ENCODE measurements at places on chromosomes 3 and 15. TPM values are rescaled to one million over a fixed set of nuclear protein-coding genes. Genes with fewer than 3 reads are reported as not detected.
A peak's percentile ranks its signal among the peaks of the same experiment; 100 is the strongest.

Gene FHIT
- 4.6 TPM for total RNA-seq

Gene FETUB
- total RNA-seq, result not detected

Gene TGM5
- total RNA-seq, result 0.78 TPM

Gene RBMS3
- 28.1 TPM for total RNA-seq

Gene TM4SF18
- total RNA-seq, result 1.8 TPM

Gene FBLN2
- 24.9 TPM for total RNA-seq

Gene SRP14
- total RNA-seq, result 134 TPM

Gene NPAP1
- total RNA-seq, result not detected

Gene HYKK
- total RNA-seq, result 7.4 TPM

Gene CELSR3
- 0.04 TPM for total RNA-seq

Gene ZNF774
- 7.6 TPM for total RNA-seq

Gene SEMA3B
- 3.9 TPM for total RNA-seq

Gene PPM1L
- total RNA-seq, result 66.0 TPM

Gene ITPKA
- total RNA-seq, result 0.23 TPM

Gene SMCO1
- total RNA-seq, result 10.3 TPM

DNA sequence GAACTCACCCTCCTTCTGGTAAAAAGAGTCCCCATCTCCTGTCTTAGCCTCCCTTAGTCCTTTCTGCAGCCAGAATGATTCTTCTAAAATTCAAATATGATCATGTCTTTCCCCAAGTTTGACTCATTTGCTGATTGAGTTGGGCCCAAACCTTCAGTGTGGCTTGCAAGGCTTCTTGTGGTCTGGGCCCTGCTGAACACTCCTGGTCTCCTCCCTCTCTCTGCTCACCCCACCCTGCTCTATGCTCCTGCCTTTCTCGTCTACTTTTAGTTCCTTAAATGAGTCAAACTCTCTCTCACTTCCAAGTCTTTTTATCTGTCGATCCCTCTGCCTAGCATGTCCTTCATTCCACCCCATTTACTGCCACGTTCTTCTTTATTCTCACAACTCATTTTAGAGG, 72.6 kb downstream of the CCR1 start:
- no peak for DNase-seq

GRCh38 chr3:72150634-72151412, 365.9 kb upstream of the PROK2 start:
- no peak for DNase-seq

GRCh38 chr3:15063656-15064286, 1.3 kb downstream of the MRPS25 start:
- DNase-seq, result no peak

GRCh38 chr15:88661041-88661700, 22.4 kb downstream of the ISG20 start:
- no peak for DNase-seq

- DNase-seq, result no peak
Observed at GRCh38 chr3:128618398-128618726, 32.3 kb downstream of the RPN1 start.

DNA sequence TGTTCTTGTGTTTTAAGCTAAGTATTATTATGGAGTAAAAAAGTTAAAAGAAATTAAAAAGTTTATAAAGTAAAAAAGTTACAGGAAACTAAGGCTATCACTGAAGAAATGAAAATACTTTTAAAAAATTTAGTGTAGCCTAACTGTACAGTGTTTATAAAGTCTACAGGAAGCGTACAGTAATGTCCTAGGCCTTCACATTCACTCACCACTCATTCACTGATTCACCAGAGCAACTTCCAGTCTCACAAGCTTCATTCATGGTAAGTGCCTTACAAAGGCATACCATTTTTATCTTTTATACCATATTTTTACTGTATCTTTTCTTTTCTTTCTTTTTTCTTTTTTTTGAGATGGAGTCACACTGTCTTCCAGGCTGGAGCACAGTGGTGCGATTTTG, 40.7 kb upstream of the SCN5A start:
- no peak for DNase-seq

- no peak for DNase-seq
Observed at GRCh38 chr3:166270429-166270828, 433.2 kb upstream of the BCHE start.

DNA sequence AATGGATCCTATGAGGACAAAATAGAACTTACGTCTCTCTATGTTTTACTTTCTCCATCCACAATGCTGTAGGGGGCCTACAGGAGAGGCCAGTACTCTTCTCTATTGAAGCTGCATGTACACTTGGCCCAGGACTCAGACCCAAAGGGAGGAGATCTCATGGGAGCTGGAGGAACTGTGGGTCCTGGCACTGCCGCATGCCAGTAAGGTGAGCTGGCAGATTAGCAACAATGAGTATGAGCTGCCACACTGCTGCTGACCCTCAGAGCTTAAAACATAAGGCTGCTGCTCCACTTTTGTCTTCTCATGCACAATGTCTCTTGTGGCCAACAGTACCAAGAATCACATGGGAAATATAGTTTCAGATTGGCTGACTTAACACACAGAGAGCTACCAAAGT, 57.8 kb upstream of the TBC1D5 start:
- no peak for DNase-seq

GRCh38 chr15:56205061-56205876, 38.4 kb downstream of the RFX7 start:
- no peak for DNase-seq

DNA sequence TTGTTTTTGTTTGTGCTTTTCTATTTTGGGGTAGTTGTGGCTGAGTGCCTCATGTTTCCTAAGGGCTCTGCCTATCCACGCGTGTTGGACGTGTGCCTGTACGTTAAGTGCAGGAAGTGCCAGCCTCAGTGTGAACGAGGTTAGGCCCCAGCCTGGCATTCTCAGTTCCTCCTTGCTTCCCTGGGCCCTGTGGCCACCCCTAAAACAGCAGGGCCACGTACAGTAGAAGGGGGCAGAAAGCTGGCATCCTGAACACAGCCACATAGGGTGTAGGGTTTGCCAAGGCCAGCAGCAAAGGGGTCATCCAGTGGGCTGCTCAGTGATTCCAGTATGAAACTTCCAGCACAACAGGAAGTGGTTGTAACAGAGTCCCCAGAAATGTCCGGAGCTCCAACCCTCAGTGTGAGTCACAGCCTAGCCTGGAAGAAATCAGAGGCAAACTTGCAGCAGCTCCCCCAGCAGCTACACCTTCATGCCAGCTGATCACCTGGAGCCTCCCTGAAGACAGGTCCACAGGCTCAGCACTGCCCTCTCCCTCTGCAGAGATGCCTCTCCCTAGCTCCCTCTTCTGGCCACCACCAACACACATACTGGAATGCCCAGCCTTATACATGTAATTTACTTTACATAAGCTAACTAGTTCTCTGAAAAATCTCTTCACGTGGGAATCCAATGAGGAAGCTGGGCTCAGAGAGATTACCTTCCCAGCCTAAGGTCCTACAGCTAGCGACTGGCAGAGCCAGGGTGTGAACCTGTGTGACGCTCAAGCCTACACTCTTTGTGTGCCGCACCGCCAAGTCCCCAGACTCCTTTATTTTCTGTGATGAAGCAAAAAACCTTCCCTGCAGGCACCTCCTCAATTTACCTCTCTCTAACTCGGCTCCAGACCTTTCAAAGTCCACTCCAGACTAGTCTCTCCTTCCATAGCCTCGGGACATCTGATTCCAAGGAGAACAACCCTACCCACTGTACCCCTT, 26.6 kb downstream of the ILDR1 start:
- DNase-seq, result peak; percentile 39

DNA sequence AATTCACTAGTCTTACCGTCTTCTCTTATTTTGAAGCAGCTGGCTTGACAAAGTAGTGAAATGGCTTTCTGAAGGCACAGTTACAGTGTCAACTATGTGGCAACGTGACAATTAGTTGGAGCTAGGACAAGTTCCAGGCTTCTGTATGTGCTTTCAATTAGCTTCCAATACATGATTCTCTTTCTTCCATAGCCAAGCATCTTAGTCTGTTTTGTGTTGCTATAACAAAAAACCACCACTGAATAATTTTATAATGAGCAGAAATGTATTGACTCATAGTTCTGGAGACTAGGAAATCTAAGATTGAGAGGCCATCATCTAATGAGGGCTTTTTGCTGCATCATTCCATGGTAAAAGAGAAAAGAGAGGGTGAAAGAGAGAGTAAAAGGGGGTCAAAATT, 365.1 kb upstream of the PLSCR5 start:
- no peak for DNase-seq

DNA sequence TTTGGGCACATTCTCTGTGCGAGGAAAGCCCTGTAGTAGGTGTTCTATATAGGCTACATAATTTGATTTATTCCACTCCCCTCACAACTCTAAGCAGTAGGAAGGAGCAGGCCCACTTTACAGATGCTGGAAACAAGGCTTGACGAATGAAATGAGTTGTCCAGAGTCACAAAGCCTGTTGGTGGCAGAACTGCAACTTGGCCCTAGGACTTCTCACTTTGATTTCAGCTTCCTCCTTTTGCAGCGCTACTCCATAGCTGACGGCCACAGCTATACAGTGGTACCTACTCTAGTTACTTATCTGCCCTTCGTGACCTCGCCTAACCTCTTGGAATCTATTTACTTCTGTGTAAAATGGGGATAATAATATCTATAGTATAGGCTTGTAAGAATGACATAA, 2.5 kb upstream of the IRAK2 start:
- no peak for DNase-seq

GRCh38 chr3:141051443-141052200, 475 bp downstream of the SPSB4 start:
- peak; percentile 49 for DNase-seq

- DNase-seq, result no peak
Observed at GRCh38 chr15:68206711-68207151, 1.6 kb upstream of the CALML4 start.

- DNase-seq, result no peak
Observed at GRCh38 chr3:157429708-157430107, 6.9 kb upstream of the PTX3 start.

GRCh38 chr3:38204599-38205471, 39.5 kb downstream of the OXSR1 start:
- no peak for DNase-seq

GRCh38 chr15:63855735-63856134, 22.0 kb upstream of the HERC1 start:
- DNase-seq, result no peak

- DNase-seq, result no peak
Observed at GRCh38 chr3:27713435-27714145, 8.5 kb downstream of the EOMES start.

DNA sequence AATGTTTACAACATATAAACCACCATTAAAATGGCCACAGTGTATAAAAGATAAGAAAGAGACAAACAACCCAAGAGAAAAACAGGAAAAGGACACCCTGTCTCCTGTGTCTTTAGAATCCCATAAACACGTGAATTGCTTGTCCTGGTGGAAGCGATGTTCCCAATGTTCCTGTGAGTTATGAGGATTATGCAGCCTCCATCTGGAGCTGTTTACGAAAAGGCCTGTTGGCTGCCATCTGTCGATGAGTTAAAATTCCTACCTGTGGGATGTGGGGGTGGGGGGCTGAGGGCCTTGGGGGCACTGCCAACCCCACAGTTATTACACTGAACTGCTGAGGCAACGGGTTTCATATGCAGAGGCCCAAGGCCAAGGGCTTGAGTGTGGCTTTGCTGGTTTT, 13.6 kb downstream of the NISCH start:
- no peak for DNase-seq

- no peak for DNase-seq
Observed at GRCh38 chr3:186187401-186188275, 78.7 kb upstream of the ETV5 start.

DNA sequence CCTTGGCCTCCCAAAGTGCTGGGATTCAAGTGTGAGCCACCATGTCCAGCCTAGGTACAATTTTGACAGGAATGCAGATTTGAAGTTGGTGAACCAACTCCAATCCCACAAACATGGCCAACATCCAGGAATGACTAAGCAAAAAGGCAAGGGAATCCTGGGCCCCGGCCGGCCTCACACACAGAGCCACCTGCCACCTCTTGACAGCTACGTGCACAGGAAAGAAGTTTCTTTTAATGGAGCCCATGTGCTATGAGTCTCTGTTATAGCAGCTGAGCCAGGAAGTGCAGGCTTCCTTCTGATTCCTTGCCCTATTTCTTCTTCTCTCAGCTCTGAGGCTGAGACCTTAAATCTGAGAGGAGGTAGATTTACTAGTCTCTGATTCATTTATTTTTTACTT, 8.8 kb downstream of the TMEM40 start:
- no peak for DNase-seq

GRCh38 chr15:60809375-60809774, 330.4 kb upstream of the ICE2 start:
- no peak for DNase-seq

GRCh38 chr15:65630760-65631159, 9.0 kb downstream of the SLC24A1 start:
- DNase-seq, result no peak

DNA sequence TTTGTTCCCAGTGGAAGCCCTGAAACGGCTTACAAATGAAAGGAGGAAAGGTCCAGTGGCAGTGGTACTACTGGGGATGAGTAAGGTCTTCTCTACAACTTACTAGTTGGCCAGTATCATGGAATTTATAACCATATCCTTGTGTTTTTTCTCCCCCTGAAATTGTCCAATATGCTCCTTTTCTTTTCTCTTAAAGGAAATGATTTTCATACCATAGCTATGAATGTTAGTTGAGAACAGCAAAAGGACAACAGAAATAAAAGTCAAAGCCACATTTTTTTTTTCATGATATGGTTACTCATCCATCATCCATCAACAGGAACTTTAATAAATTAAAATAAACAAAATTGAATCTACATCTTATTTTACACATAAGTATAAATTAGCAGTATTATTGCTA, 450.4 kb downstream of the MFSD1 start:
- no peak for DNase-seq

DNA sequence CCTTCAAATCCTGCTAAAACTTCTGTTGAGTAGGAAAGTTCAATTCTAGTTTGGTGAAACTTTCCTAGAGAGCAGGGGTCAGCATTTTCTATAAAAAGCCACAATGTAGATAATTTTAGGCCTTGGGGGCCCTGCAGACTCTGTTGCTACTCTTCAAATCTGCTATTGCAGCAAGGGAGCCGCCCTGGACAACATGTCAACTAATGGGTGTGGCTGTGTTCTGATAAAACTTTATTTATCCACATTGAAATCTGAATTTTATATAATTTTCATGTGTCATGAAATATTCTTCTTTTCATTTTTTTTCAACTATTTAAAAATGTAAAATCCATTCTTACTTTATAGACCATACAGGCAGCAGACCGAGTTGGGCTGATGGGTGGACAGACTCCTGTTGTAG, 67.4 kb upstream of the SAMMSON start:
- no peak for DNase-seq

DNA sequence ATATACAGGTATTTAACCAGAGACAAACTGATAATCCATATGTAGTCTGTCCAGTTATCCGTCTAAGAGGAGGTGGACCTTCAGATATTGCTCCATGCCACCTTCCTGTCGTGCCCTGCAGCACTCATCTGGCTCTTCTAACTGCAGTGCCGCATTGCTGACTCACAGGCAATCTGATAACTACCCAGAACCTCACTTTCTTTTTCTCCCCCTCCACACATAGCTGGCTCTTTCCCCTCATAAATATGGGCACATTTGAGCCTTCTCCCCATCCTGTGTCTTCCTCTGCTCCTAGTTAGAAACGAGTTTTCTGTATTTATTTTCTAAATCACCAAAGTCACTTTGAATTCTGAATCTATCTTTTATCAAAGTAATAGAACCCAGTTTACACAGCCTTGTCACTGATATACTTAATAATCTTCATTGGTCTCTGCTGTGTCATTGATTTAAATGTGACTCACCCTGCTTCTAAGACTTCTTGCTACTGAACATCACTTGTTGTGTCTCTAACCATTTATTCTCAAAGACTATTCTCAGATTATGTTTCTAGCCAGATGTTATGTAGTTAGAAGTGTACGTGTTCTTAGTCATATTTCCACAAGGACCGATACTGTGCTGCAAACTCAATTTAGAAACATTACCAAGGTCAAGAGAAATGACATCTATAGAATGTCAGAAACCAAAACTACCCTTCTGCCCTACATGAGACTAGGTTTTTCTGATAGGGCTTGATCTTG, 17.4 kb upstream of the KCNMB2 start:
- no peak for DNase-seq
